T-helper 1 cell (primary cell): ENCODE measurements at places on chromosomes 4 and X.

- DNase-seq: no peak
Measured at GRCh38 chr4:89427782-89428181, 120.2 kb upstream of the GPRIN3 start.

DNA sequence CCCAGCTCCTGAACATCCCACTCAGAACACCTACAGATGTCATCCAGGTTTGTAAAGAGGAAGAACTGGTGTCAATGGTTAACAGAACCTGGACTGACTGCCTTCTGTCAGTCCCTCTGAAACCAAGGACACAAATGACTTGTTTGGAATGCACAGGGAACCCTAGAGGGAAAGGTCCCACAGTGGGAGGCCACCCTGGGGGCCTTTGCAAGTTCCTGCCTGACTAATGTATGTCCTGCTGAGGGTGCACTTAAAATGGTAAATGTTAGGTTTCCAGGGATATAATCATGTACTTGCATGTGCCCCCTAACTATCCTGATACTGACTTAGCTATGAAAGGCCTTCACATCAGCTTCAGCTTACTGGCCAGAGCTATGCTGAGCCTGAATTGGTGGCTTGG lies 15.0 kb upstream of the XAGE2 start:
- no peak for DNase-seq

DNA sequence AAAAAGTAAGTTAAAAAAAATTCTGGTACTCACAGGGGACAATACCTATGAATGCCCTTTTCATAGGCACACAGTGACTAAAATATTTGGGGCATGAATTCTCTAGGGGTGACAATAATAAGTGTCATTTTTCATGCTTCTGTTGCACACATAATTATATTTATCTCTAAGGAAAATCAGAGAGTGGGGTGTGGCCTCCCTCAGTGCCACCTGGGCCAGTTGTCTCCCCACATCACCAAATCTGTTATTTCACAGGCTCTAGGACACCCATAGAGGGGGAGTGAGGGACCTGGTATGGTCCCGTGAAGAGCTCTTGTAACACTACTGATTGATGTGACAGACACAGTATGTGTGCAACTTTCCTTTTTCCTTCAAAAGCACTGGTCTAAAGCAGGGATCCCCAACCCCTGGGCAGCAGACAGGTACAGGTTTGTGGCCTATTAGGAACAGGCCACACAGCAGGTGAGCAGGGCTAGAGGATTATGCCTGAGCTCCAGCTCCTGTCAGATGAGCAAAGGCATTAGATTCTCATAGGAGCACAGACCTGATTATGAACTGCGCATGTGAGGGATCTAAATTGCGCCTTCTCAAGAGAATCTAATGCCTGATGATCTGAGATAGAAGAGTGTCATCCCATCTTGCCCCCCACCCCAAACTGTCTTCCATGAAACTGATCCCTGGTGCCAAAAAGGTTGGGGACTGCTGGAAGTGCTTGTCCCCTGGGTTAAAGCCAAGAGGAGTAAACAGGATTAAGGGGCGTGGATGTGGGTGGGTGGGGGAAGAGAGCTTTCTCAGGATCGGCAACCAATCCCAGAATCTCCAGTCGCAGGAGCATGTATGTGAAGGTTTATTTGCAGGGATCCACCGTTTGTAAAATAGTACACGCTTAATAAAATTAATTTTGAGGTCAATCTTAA lies 856 bp downstream of the SLC9B1 start:
- DNase-seq: peak; percentile 13

GRCh38 chr4:16027626-16028025 lies 56.2 kb downstream of the PROM1 start:
- DNase-seq: no peak

- no peak for DNase-seq
Measured at GRCh38 chr4:53987761-53988171, 76.6 kb downstream of the CHIC2 start.

DNA sequence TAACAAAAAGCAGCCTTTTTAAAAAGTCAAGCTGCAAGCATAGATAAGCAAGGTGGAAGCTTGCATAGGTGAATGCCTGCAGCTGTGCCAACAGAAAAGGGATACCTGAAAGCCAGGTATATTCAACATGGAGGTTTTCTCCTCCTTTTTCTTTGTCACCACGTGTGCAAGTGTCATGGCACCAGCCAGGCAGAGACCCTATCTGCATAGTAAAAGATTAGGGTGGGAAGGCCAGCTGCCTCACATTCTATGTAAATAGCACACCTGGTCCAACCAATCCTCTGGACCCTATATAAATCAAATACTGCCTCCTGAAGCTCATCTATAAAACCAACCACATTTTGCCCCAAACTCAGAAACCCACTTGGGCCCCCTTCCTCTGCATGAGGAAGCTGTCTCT lies 28.0 kb upstream of the PLK4 start:
- DNase-seq: no peak

- no peak for DNase-seq
Measured at GRCh38 chr4:154467886-154468285, 23.7 kb downstream of the DCHS2 start.

- no peak for DNase-seq
Measured at GRCh38 chr4:5892323-5893003, 423 bp downstream of the CRMP1 start.

DNA sequence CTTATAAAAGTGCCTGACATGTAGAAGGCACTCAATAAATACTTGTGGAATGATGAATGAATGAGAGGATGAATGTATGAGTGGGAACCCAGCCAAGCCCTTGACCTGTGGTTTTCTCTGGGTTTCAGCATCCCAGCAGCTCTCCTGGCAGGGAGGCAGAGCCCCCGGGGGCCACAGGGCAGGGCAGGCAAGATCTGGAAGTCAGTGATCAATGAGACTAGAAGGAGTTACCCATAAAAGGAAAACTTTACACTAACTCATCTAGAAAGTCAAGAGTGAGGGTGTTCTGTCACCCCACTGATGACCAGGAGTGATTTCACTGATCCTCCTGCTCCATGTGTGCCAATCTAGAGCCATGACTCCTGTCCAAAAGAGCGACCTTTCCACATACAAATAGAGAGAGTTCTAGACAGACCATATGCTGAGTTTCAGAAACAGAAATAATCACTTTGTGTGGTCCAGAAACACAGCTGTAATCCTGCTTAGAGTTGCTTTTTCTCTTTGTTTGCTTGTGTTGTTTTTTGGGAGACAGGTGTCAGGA lies 37.4 kb downstream of the MGARP start:
- no peak for DNase-seq

DNA sequence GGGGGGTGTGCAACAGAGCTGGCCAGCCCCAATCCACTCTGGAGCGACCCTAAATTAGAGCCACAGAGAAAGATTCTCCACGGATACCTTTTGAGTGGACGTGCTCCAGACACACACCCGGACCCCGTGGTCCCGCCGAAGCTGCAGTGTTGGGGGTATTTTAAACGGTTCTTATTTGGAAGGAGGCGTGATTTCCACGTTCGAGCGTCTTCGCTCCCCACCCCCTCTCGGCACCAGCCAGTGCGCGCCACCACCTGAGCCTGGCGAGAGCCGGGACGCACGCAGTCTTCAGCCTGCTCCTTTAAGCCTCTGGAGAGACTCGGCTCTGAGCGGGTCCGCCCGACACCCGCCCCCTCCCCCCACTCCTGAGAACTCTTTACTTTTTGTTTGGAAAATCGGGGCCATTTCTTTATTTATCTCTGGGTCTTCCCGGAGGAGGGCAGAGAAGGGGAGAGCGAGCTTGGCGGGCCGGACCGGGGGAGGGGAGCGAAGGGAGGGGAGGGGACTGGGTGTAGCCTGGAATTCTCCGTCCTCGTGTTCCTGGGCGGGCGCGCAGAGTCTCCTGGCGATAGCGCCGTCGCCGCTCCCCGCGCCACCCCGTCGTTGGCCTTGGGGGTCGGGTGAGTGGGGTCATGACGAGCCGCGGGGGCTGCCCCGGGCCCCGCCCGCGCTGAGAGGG lies 668 bp upstream of the PTCHD1 start:
- DNase-seq: no peak

DNA sequence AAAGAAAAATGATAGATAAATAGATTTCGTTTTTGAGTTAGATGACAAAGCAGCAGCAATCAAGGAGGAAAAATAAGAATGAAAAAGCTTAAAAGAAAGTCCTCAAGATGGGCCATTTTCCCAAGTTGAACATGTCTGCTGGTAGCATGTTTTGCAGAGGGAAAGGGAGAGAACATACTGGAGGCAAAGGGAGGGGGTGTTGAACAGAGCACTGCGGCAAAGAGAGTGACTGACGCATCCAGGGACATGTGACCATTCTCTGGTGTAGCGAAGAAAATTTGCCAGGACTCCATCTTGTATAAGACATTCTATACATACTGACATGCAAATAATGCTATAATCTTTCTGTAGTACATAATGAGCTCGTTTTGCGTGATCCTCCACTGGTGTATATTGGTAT lies 1.2 kb downstream of the LINC00632 start:
- DNase-seq: no peak

DNA sequence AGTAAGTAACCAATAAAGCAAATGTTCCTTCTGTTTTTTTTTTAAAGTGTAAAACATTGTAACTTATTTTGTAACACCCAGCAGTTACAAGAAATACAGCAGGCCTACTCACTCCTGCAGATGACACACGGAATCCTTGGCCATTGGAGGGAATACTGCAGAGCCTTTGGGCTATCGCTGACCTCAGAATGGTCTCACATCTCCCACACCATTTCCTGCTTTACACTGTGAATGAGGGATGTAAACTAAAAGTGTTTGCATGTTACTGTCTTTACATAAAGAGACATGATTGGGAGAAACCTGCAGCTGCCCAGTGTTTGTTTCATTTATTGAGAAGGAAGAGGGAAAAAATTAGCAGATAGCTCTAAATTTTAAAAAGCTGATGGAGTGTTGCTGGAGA lies 64.1 kb downstream of the USP46 start:
- DNase-seq: no peak

- peak; percentile 8 for DNase-seq
Measured at GRCh38 chr4:70559211-70559830, 32.7 kb upstream of the AMBN start.

- DNase-seq: no peak
Measured at GRCh38 chrX:16638533-16638932, 11.4 kb upstream of the S100G start.

GRCh38 chrX:140917354-140918115 lies 84.9 kb upstream of the SPANXB1 start:
- DNase-seq: no peak

DNA sequence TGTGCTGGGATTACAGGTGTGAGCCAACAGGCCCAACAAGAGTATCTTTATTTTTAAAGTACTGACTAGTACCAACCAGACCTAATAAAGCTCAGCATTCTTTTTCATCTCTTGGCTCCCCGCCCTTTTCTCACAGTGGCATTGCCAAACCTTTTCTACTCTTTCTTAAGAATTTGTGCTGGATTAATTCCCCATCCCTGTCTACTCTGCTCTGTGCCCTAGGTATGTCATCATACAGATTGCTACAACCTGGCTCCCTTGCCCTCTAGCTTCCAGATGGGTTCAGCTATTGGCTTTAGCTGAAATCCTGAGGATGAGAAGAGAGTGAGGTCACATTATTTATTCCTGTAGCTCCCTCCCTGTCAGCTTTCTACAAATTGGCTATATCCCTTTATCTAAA lies 34.9 kb upstream of the CCNI start:
- no peak for DNase-seq

DNA sequence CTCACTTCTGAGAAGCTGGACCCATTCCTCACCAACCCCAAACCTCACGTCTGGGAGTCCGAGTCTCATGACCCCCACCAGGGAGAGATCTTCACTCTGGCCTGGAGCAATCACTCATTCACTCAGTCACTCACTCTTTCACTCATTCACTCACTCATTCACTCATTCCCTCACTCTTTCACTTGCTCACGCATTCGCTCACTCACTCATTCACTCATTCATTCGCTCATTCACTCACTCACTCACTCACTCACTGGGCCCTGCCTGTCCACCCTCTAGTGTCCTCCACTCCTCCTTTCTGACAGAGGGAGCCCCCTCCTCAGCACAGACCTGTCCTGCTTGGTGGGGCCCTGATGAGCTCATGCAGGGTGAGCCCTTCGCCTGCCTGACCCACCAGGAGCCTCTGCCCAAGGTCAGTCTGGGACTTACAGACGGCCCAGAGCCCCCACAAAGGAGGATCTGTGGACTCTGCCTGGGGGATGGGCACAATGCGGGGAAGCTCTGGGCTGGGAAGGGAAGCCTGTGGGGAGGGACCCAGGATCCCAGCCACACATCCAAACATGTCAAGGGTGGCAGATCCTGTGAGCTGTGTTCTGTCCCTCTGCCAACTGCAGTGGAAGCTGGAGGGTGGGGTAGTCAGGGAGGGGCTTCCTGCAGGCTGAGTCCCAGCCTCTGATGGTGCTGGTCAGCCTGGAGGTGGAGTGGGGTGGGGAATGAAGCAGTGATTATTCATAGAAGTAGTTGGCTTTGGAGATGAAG lies 18.5 kb downstream of the CPZ start:
- DNase-seq: no peak

DNA sequence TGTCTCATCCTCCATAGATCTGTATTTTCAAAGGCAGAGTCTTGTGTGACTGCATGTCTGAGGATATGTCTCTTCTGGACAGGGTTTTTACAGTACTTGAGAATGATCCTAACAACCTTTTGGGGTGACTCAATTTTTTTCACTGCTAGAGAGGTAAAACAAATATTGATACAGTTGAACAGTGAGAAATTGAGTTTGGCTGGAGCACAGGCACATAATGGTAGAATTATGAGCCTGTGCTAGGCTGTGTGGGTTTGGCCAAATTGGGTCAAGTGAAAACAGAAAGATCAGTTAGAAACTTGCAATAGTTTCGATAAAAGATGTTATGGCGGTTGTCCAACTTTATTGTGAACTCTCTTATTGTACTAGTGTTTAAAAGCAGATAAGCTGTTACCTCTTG lies 23.3 kb upstream of the EOLA2 start:
- DNase-seq: no peak

DNA sequence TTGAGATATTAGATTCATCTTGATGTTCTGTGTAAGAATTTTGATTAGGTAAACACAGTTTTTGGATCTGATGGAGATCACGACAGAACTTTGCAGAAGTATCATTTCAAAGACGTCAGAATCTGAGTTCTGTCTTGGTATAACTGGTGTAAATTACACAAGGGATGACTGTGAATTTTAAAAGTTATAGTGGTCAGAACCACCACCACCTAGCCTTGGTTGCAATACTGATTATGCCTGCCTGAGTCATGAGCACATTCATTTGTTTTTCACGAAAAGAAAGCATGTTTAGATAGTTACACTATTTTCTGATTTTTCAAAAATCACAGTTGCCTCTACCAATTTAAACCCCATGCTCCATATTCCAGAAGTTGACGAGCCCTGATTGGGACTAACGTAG lies 54.8 kb downstream of the ZFX start:
- DNase-seq: no peak

DNA sequence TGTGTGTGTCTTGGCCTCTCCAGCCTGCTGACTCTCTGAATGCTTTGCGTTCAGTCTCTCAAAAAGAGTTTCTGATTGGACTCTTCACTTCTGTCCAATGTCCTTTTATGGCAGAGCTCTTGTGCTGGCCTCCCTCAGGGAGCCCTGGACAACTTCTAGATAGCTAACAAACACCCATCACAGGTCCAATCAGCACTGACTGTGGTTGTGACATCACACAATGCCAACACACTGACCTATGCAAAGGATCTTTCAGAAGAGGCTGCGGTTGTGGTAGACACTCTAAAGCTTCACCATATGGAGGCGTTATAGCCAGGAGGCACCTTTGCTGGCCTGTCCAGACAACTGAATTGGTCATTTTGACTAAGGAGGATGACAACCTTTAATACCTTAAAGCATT lies 53.8 kb upstream of the LSM6 start:
- DNase-seq: no peak

GRCh38 chr4:8131210-8131609 lies 27.4 kb downstream of the ABLIM2 start:
- no peak for DNase-seq
